ELF-1 (cell line): ENCODE measurements at places on chromosomes 2 and 18.

DNA sequence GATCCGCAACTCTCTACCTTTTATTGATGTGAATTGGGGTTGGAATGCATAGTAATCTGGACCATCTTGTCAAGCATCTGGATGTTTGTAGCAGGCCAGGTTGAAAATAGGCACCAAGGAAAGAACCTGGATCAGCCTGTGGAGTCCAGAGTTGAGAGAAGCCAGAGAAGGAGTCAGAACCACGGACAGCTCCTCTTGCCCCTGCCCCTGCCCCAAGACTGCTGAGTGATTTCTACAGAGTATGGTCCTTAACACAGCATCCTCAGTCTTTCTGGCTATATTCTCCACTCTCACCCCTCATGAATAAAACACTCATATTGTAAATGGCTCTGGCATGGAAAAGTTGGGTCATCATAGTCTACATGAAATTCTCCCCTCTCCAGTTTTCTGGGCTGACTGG, 154.6 kb downstream of the LOXHD1 start:
- peak; percentile 64 for DNase-seq

- no peak for DNase-seq
Measured at GRCh38 chr18:9343577-9343976, 9.0 kb downstream of the TWSG1 start.

GRCh38 chr18:3499501-3499900, 49.5 kb downstream of the TGIF1 start:
- peak; percentile 56 for DNase-seq

- DNase-seq: no peak
Measured at GRCh38 chr18:64208516-64208915, 59.6 kb upstream of the LINC00305 start.

GRCh38 chr18:77057006-77057395, 75.6 kb downstream of the MBP start:
- no peak for DNase-seq

DNA sequence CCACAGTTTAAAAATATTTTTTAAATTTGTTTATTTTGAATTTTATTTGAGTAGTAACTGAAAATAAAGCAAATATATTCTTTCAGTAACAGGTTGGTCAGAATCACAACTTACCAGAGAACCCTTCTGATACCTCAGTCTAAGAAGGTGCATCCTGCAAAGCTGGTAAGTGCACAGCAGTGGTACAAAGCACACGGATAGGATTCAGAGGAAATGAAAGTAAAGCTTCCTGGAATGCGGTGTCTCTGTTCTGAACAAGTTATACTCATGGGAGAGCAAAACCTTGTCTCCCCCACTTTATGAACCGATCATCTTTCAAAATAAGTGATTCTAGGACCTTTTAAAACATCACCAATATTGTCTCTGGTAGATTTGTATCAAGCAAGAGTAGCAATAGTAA, 398.3 kb downstream of the TMX3 start:
- no peak for DNase-seq

- DNase-seq: no peak
Measured at GRCh38 chr2:28224648-28225472, 167.8 kb upstream of the FOSL2 start.

- DNase-seq: no peak
Measured at GRCh38 chr2:101367508-101367907, 19.8 kb downstream of the CREG2 start.

- no peak for DNase-seq
Measured at GRCh38 chr18:2050702-2051201, 520.6 kb downstream of the METTL4 start.

- no peak for DNase-seq
Measured at GRCh38 chr2:72036595-72036994, 111.1 kb downstream of the CYP26B1 start.

DNA sequence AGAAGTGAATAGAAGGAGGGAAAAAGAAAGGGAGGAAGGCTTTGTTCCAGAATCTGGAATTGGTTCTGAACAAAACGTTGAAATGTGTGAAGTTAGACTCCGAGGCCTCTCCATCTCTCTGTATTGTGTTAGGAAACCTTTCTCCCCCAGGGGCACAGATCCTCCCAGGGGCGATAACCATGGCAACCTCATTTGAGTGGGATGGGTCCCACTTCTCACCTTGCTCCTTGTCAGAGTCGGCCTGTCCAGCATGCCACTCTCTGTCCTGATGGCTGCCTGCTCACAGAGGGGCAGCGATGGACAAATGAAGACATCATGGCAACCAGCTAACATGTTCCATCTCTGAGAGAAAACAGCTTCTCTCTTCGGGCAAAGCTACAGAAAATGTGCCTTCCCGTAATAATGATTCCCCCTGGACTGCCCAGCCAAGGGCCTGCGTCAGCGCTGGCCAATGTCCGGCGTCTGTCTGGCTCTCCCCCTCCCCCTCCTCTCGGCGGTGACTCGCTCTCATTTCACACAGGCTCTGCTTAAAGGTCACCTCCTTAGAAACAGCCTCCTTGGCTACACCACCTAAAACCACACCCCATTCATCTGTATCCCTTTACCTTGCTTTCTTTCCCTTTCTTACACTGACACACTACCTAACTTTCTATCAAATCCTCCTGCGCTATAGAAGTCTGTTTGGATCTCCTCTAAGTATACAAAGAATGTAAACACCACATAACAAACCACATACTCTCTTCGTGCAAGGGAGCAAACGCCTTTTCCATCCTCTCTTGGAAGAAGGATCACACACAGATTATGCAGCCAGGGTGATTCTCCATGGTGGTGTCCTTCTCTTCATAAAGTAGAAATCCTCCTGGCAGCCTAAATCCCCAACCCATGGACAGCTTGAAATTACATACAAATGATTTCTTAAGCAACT, 32.1 kb upstream of the TTC39C start:
- DNase-seq: no peak

DNA sequence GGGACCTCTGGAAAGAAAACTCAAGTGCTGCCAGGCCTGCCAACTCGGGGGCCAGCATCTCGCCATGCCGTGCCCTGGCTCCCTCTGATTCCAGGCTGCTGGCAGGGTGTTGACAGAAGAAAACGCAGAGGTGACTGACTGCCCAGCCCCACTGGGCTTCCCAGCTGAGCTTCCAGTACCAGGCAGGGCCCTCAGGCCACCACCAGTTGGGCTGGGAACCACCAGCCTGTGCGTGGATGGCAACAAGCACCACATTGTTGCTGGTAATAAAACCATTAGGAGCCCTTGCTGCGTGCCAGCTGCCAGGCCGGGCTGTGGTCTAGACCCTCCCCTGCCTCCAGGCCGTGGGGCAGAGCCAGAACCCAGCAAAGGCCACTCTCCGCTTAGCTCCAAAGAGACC, 9.2 kb downstream of the DNMT3A start:
- DNase-seq: peak; percentile 52

DNA sequence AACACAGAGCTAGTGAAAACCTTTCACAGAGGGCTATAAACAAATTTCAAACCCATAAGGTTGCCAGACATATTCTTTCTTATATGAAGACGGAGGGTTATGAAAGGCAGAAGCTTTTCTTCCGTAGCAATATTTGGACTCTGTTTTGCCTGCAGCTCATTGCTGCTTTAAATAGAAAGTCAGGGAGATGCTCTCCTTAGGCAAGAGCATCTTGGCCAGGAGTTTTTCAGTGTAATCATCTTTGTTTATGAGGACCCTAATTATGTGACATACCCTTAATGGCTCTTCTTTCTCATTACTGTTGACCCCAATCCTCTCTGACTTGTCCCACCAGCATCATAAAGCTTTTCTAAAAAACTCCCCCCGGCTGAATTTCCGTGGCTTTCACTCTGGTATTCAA, 433.4 kb upstream of the NRXN1 start:
- no peak for DNase-seq

DNA sequence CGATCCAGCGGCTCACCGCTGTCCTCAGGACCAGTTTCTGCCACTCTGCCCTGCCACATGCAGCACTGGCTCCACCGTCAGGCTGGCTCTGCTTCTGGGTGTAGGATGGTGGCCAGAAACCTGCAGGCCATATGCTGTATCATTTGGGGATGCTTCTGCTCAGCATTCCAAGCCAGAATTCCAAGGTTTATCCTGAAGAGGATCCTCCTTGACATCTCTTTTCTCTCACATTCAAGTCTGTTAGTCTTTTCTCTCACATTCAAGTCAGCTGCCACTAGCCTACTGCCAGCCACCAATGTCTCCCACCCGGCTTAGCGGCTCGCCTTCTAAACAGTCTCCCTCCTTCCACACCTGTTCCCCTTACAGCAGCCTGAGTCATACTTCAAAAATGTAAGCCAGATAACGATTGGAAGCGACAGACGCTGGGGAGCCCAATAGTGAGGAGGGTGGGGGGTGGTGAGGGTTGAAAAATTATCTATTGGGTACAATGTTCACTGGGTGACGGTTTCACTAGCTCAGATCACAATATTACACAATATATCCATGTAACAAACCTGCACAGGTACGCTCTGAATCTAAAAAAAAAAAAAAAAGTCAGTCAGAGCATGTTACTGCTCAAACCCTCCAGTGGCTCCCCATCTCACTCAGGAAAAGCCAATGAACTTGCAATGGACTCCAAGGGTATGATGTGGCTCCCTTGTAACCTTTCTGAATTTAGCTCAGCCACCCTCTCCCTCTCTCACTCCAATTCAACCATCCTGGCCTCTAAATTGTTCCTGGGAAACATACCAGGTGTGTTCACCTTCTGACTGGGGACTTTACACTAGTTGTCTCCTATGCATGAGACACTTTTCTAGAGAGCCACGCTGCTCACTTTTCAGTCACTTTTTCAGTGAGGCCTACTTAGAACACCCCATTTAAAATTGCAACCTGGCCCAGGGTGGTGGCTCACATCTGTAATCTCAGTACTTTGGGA, 38.8 kb upstream of the SP3 start:
- peak; percentile 42 for DNase-seq

DNA sequence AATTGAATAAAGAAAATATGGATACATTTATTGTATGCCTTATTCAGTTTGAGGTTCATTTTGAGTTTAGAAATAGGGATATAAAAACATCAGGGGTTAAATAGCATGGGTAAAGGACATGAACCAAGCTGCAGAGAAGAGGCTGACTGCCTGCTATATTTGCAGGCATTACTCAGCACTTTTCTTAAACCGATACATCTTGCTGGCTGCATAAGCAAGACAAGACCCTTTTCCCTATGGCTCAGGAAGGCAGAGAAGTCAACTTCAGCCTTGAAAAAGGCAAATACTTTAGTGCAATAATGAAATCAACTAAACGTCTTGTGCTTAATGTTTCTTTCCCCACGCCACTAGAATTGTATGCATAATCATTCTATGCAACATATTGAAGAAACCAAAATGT, 36.4 kb downstream of the SCN1A start:
- peak; percentile 4 for DNase-seq

DNA sequence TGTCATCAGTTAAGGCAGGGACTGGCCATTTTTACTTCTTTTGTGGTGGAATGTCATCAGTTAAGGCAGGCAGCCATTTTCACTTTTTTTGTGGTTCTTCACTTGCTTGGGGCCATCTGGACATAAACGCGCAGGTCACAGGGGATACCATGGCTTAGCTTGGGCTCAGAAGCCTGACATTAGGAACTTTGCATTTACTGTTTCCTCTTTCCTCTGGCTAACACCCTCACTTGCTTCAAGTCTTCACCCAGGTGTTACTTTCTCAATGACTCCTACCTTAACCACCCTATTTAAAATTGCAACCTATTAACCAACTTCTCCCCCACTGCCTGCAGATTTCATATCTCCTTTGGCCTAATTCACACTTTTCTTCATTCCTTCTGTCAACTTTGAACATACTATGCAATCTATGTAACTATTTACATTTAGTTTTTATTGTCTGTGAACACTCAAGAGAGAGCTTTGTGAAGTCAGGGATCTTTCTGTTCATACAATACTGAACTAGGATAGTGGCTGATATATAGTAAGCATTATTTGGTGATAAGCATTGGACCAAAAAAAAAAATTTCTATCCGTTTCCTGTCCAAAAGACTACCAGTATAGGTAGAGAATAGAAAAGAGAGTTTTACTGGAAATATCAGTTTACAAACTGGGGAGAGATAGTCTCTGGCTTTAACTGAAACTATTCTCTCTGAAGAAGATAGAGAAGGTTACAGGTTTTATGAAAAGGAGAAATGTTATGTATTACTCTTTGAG, 600.1 kb upstream of the ZNF804A start:
- no peak for DNase-seq

GRCh38 chr2:3596901-3597417, 2.0 kb downstream of the COLEC11 start:
- no peak for DNase-seq

GRCh38 chr2:6554466-6554865, 311.2 kb downstream of the CMPK2 start:
- no peak for DNase-seq
